Stimulated activated CD8-positive, alpha-beta memory T cell treated with anti-CD3 and anti-CD28 coated beads, Interleukin-7, amount 100 ng/mL, for 1 hour (primary cell): ENCODE measurements at places on chromosomes 2 and 18.

DNA sequence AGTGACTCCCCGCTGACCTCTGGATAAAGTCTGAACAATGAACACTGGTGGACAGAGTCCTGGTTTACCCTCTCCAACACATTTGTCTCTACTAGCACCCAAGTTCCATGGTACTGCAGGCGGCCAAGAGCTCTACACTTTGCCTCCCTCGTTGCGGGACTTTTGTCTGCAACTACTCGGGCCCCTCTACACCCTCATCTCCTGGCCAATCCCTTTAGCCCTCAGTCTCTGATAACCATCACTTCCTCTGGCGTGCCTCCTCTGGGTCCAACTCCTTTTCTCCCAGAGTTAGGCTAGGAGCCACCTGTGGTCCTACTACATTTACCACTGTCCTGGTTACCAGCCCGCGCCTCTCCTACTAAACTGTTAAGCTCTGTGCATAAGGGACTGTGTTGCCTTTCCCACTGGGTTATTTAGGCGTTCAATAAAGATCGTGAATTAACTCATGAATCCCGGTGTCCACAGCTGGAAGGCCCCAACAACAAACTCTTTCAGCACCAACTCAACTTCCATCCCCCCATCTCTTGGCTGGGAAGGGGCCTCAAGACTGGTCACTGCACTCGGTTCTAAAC lies 757 bp downstream of the HDHD2 start:
- no peak for DNase-seq

- DNase-seq: no peak
Observed at GRCh38 chr2:180205621-180206235, 198.6 kb upstream of the CWC22 start.

- DNase-seq: no peak
Observed at GRCh38 chr2:14517731-14518130, 114.8 kb upstream of the LRATD1 start.

- DNase-seq: no peak
Observed at GRCh38 chr2:38185012-38185491, 109.1 kb upstream of the CYP1B1 start.

DNA sequence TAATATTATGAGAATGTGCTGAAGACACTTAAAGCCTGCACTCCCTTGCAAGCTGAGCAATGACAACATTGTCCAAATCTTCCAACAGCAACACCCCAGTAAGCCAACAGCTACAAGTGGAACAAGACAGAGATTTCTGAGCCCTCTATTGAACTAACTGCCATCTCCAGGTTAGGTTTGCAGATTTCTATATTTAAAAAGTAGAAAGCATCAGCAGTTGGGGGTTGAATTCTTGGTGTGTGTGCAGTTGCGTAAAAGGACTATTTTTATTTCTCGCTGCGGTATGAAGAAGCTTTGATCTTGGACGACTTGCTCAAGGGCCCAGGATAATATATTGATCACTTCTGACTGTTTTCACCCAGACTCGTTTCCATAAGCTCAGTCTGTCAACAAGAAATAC lies 106.2 kb upstream of the ZFP36L2 start:
- DNase-seq: no peak
